Large intestine (tissue), 12 donors: ENCODE measurements at places on chromosomes 16 and 17.

DNA sequence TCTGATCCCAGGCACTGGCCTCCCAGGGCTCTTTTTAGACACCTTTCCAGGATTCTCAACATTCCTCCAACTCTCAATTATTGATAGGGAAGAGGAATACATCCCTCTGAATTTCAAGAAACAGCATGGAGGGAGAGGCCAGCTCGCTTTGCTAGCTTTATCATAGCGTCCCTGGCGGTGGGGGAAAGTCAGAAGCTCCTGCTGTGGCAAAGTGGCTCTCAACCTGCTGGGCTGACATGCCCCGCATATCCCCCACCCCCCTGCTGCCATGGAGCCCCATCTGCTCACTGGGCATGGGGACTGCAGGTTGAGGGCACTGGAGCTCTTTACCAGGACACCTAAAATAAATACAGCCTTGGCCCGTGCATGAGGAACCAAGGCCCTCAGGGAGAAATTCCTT, 140.3 kb downstream of the SLC39A11 start:
- no peak overlapping the region for H3K4me3 ChIP-seq
- peaks cover 4% of the 10 kb centered on the region for H3K36me3 ChIP-seq
- H3K27me3 ChIP-seq = no peaks in the 10 kb centered on the region
- no peaks in the 10 kb centered on the region for H3K4me1 ChIP-seq
- DNase-seq = no peak
- no peak overlapping the region for H3K27ac ChIP-seq

- H3K27me3 ChIP-seq = no peaks in the 10 kb centered on the region
- no peaks in the 10 kb centered on the region for H3K4me1 ChIP-seq
- H3K4me3 ChIP-seq = no peak overlapping the region
- no peak for DNase-seq
- H3K27ac ChIP-seq = no peak overlapping the region
Observed at GRCh38 chr17:59765038-59765437, 57.6 kb downstream of the VMP1 start.

GRCh38 chr17:28612936-28613872, 781 bp downstream of the RSKR start:
- no peak overlapping the region for H3K4me3 ChIP-seq
- H3K4me1 ChIP-seq = peaks cover 9% of the 10 kb centered on the region
- H3K27me3 ChIP-seq = no peaks in the 10 kb centered on the region
- no peak overlapping the region for H3K27ac ChIP-seq
- no peak for DNase-seq

- peaks cover 25% of the 10 kb centered on the region for H3K36me3 ChIP-seq
- no peak overlapping the region for H3K4me3 ChIP-seq
- no peaks in the 10 kb centered on the region for H3K4me1 ChIP-seq
- no peak overlapping the region for H3K27ac ChIP-seq
- no peaks in the 10 kb centered on the region for H3K27me3 ChIP-seq
Observed at GRCh38 chr17:29401258-29401657, 11.1 kb downstream of the TAOK1 start.

DNA sequence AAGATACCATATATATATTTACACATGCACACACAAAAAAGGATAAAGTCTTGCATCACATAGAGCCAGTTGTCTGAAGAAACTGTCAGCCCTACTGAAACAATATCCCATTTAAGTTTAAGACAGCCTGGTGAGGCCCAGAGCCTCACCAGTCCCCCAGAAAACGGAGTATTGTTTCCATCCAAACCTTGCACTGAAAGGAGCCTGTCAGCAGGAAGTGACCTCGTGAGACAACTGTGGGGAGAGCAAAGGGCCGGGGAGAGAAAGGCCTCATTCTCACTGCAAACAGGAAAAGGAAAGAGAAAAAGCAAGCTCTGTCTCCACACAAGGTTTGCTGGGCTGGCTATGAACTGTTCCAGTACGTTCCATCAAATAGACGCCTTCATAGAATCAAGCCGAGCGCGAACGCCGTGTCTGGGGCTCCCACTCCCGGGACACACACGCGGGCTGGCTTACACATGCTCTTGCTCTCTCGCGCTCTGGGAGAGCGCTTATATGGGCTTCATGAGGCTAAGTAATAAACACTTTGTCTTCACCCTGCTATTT, 44.4 kb upstream of the ZFHX3 start:
- no peak for DNase-seq
- H3K27me3 ChIP-seq = no peaks in the 10 kb centered on the region
- H3K27ac ChIP-seq = no peak overlapping the region

DNA sequence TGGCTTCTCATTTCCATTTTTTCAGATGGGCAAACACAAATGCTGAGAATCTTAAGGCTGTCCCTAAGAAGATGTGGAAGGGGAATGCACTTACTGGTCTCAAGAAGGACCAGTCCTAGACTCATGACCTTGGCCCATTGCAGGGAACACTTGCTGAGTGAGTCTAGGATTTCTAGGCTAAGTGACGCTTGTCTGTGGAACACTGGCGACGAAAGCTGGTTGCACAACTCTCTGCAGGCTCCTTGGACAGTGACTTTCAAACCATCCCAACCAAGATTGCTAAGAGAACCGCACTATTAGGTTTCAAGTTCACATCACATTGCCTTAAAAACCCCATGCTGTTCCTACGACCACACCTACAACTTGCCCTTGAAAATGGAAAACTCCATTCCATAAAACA, 174.1 kb downstream of the AXIN2 start:
- no peak overlapping the region for H3K27ac ChIP-seq
- H3K4me1 ChIP-seq = no peaks in the 10 kb centered on the region
- H3K4me3 ChIP-seq = no peak overlapping the region
- H3K27me3 ChIP-seq = no peaks in the 10 kb centered on the region

GRCh38 chr17:8029121-8029520, 9.7 kb upstream of the ALOX15B start:
- H3K4me3 ChIP-seq = no peak overlapping the region
- no peaks in the 10 kb centered on the region for H3K36me3 ChIP-seq
